Stimulated activated CD4-positive, alpha-beta T cell treated with anti-CD3 and anti-CD28 coated beads, Interleukin-2, amount 100 ng/mL, for 4 hours (primary cell): ENCODE measurements at places on chromosomes 12 and 14.

DNA sequence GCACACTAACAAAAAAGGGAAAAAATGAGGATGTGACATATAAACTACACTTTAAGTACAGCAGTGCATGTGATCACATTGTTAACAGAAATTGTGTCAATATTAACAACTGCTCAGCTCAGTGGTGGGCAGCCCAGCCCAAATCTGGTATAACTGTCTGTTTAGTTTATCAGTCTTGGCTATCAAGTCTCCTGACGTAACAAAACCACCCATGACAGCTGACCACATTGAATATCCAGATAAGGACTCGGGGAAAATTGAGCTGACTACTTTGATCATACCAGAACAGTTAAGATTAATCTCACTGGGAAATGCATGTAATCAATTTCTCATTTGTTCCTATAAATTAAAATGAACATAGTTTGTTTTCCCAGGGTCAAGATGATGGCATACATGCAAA lies 396.6 kb downstream of the SNAPC1 start:
- no peak for DNase-seq

DNA sequence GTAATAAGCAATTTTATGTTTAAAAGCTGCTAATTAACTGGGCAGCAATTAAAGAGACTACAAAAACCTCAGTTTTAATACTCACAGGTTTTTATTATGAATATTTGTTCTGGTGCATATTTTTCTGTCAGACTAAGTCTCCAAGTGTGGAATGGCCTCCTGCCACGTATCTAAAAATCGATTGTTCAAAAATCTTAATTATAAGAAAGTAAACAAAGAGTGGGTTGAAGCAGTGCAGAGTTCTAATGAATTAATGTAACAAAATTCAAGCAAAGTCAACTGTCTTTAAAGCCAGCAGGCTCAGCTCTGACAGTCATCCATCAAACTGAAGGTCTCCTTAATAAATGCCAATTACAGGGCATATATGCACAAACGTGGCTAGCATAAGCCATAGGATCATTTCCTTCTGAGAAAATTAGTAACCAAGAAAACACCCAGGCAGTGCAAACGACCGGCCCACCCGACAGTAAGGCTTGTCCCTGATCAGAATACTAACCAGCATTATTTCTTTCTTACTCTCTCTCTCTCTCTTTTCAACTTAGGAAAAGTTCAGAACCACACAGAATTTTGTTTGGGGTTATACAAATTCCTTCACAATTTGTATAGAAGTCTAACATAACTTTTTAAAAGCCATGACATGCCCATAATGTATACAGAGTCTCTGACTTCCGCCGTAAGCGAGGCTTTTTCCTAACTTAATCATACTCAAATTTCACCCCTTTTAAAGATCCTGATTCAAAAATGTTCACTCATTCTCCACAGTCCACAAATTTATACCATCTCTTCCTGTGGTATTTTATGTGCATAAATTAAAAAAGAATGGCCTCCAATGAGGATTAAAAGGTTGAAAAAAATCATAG lies 83.8 kb downstream of the SLC25A21 start:
- no peak for DNase-seq

DNA sequence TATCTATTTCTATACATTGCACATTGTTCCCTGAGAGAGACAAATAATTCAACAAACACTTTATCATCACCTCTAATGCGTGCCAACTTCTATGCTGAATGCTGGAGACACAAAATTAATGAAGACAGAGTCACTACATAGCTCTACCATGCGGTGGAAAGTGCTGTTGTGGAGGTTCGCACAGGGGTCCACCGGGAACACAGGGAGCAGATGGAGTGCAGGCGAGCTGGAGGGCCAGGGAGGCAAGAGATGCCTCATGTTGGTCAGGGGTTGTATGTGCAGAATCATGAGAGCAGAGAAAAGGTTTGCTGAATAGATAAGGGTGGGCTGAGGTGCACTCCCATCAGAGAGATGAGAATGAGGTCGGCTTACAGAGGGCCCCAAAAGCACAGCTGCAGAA lies 25.2 kb downstream of the FAM234B start:
- DNase-seq, result no peak

GRCh38 chr14:19873178-19873577 lies 1.8 kb upstream of the OR4K2 start:
- DNase-seq, result no peak

GRCh38 chr12:97595936-97596335 lies 133.3 kb downstream of the RMST start:
- DNase-seq, result no peak

- DNase-seq, result no peak
These were observed 288.8 kb downstream of the TMEM132D start for GRCh38 chr12:129615001-129615400.

GRCh38 chr12:111748867-111749266 lies 17.9 kb upstream of the ALDH2 start:
- DNase-seq, result no peak

DNA sequence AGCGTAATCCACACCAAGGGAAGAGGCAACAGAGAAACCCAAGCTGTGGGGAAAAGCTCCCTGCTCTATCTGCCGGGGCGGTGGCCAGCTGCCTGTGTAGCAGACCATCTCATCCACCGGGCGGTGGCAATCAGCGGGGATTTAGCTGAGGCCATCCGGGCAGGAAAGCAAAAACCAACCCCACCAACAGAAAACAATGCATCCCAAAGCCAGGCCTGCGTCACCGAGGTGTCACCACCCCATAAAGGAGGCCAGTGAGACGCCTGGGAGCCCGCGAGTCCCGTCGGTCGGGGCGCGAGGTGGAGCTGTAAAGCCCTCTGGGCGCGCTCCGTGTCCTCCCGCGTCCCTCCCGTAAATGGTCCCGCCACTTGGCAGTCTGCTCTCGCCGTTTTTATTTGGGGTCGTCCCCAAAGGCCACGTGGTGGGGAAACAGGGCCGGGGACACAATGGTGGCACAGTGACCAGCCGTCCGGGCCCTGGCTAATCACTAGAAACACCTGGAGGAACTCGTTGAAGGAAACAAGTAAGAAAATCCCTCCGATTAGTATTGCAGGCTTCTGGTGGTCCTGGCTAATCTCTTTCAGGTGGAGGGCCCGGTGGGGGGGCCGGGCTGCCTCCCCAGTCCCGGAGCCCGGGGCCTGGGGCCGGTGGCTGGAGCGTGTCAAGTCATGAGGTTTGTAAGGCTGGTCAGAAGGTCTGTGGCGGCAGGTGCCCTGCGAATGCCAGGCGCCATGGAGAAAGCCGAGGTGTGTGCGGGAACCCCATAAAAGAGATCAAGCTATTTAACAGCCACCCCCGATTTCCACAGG lies 94.7 kb upstream of the GSC start:
- no peak for DNase-seq

DNA sequence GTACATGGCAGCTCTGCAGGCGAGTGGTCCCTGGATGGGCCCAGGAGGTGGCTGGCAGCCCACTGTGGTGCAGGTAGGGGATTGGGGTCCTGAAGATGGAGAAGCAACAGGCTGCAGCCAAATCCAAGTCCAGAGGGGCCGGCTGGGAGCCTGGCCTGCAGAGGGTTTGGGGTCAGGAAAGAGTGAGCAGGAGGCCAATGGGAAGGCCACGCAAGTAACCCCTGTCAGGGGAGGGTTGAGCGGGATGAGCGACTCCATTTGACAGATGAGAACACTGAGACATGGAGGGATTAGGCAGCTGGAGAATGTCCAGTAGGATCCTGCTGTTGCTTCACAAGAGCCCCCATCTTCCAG lies 136.0 kb downstream of the BCL11B start:
- no peak for DNase-seq

DNA sequence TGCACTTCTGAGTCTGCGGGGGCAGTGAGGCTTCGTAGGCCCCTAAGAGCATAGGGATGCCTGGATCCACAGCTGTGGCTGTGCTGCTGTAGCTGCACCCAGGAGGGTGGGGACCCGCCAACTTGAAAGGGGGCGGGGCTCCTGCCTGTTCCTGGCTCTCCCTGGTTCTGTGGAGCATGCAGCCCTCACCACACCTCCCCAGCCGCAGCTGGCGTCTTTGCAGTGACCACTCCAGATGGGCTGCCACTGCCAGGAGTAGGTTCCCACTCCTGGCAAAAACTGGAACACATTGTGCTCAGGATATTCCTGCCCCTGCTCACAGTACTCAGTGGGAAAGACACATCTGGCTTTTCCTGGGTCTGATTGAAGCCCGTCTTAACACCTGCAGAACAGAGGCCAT lies 35.8 kb downstream of the TIMELESS start:
- DNase-seq, result no peak

- DNase-seq, result no peak
These were observed 2.2 kb downstream of the IRF2BPL start for GRCh38 chr14:77026166-77026929.

GRCh38 chr14:74483321-74483720 lies 9.8 kb downstream of the NPC2 start:
- DNase-seq, result no peak

DNA sequence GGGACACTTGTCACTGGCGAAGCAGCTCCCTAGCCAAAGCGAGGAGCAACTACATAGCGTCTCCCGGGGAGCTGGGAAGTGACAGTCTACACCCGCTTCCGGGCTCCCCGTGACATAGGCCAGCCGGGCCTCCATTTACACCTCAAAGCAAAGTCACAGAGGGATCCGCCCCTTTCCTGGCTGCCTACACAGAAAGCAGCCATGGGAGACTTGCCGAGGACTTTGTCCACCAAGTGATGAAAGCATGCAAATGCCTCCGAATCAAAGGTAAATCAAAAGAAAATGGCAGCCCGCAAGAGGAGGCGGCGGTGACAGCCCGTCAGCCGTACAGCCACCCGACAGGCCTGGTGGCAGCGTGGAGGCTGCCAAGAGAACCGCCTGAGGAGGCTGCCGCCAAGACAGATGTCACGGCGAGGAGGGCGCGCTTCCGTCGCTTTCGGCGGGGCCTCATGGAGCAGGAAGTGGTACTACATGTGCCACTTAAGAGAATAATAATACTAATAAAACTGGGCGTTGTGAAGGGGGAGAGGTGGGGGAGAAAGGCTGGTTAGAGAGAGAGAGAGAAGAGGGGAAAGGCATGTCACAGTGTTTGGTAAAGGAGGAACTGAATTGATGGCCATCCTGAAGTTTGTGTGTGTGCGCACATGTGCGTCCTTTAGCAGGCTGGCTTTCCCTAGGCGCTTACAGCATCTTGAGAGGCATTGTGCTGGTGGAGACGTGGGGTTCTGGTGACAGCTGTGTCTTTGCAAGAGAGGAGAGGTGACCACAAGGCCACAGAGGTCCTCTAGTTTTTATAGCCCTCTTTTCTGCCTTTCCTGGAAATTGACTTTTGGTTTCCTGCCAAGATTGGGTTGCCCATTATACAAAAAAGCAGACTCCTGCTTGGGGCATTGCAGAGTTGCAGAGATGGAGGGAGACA lies 661.7 kb downstream of the VRK1 start:
- peak; percentile 79 for DNase-seq

GRCh38 chr14:61147381-61147821 lies 133.7 kb downstream of the TMEM30B start:
- DNase-seq, result no peak

DNA sequence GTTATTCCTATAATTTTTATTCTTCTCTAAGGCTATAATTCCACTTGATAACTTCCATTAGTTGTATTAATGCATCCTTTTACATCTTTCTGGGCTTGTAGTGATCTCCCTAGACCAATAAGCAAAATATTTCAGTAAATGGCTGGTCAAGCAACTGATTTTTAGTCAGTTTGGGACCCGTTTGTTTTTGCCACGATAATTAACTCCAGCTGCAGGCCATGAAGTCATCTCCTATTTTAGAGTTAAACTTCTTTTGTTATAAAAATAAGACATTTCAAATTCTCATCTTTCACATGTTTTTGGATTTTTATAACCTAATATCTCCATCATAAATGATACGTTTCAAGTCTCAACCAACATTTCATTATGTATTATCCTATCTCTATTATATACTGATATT lies 49.4 kb downstream of the MAGOHB start:
- no peak for DNase-seq

GRCh38 chr12:46386877-46387629 lies 14.5 kb upstream of the SLC38A2 start:
- no peak for DNase-seq

GRCh38 chr14:73403181-73403752 lies 55.1 kb downstream of the NUMB start:
- no peak for DNase-seq

GRCh38 chr12:124711344-124711743 lies 143.9 kb upstream of the NCOR2 start:
- no peak for DNase-seq

DNA sequence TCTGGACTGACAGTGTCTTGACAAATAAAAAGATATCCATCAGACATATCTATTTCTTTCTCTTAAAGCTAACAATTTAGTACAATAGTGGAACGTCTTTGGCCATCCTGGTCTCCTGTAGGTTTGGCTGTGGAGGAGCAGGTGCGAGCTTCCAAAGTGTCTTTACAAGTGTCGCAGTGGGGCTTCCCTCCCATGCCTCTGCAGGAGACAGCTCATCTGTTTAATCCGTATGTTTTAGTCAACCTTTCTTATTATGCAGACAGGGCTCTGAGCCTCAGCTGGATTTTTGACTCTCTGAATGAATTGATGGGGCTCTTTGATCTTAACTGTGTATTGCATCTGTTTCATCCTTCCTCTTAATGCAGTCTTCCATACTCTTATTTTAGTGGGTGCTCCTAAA lies 57.5 kb downstream of the RMST start:
- no peak for DNase-seq

DNA sequence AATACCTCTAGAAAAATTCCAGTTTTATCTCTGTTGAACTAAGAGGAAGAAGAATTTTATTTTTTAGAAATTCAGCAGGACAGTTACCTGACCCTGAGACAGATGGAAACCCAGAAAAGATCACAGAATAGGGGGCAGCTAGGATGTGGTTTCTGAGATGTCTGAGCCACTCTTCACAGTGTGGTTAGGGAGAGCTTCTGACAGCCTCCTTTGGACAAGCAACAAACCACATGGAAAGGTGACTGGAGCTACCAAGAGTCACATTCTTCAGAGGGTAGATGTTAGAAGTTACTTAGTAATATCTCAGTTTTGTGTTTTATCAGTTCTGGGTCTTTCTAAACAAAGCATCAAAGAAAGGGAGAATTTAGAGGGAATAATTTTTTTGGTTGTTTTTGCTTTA lies 117.3 kb upstream of the NAP1L1 start:
- DNase-seq, result no peak

- no peak for DNase-seq
These were observed 11.2 kb upstream of the EML1 start for GRCh38 chr14:99781853-99782610.

DNA sequence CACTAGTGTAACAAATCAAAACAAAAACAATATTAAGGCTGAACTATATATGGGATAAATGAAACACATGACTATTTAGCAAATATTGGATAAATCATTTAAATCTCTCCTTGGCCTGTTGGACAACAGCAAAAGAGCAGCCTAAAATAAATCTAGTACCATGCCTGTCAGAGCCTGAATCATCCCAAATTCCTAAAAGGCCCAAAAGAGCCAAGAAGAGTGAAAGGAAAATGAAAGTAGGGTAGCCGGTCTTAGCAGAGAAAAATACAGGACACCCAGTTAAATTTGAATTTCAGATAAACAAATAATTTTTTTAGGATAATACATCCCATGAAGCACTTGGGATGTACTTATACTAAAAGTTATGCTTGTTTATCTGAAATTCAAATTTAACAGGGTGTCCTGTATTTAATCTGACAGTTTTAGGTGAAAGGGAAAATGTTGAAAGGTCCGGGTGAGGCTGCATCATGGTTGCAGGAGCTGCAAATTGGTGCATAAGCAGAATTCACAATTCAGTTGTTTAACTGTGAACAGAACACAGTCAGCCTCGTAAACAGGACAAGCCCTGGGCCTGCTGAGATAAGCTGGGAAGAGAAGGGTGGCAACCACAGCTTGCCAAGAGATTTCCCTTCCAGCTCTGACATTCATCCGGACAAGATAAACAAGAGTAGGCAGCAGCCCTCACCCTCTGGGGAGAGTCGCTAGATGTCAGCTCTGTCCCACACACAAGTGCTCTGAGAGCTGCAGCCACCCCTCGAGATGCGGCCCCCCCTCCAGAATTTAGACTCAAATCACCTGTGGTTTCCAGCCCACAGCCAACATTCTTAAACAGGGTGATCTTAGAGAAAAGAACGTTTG lies 30.3 kb downstream of the DMAC2L start:
- no peak for DNase-seq
